T follicular helper cell (primary cell): ENCODE measurements at places on chromosomes 5 and 9.

DNA sequence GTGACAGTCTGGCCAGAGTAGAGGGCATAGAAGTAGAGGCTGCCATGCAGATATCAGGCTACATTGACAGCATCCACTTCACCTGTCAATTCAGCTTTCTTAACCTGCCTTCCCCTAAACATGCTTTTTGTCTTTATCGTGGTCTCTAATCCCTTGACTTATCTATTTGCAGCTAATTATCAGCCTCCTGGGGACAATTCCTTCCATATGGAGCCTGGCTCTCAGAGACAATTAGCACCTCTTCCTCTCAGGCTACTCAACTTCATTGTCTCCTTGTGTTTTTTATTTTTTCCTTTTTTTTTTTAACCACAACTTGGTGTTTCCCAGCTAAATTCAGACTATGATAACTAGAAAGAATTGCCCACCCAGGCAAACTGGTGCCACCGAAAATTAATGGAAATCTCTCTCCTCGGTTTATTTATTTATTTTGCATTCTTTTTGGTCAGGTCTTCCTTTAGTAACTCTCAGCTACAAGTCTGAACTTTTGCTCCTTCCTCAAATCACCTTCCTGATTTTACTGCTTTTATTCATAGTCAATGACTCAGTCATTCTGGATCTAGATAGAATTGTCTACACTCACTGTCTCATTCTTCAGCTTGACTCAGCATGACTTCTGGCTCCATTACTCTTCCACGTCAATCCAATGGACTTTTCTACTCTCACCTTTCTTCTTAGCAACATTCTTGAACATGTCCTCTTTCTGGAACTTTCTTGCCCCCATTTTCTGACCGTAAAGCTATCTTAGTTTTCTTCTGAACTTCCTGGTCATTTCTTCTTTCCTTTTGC lies 63.0 kb upstream of the BASP1 start:
- DNase-seq = no peak

GRCh38 chr9:112447283-112447761 lies 39.3 kb upstream of the KIAA1958 start:
- no peak for DNase-seq

DNA sequence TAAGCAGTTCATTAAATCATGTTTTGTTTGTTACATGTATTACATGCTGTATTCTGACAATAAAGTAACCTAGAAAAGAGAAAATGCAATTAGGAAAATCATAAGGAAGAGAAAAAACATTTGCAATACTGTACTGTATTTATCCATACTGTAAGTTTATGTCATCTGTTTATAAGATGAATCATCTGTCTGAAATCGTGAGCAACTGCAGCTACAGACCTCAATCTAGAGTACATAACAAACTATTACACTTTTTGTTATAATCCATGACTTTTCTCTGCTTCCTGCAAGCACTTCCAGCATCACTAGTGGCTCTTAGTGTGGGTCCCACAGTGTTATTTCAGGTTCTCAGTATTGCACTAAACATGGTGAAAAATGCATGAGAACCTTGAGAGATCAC lies 144.4 kb upstream of the NR4A3 start:
- DNase-seq = no peak

- DNase-seq = no peak
Measured at GRCh38 chr5:139668924-139669661, 20.9 kb downstream of the CXXC5 start.

DNA sequence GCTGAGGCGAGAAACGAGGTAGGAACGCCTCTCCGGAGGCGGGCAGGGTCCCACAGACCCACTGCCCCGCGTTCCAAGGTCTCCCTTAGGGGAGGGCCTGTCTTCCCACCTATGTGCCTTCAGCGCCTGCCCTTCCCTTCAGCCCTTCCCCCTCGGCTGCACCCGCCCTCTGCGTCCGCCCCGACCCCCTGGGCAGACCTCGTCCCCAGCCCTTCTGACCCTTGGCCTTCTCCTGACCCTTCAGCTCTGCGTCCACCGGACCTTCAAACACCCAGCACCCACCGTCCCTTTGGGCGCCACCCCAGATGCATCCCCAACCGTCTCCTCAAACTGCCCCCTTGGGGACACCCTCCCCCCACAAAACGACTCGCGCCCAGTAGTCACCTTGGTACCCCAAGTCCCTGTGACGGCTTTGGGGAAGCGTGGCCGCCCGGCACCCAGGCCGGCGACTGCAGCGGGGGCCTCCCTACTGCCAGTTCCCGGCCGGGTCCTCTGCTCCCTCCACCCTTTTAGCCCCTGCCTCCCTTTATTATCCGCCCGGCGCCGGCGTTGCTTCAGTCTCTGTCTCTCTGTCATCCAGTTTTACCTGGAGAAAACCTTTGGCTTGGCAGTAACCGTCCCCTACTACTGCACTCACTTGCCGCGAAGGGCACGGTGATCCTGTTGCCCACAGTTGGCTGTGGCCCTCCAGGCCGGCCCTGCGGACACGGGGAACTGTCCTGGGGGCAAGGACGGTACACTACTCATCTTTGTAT lies 421 bp downstream of the RUSC2 start:
- no peak for DNase-seq
